ENCODE measurements at places on chromosomes 1 and 21.

DNA sequence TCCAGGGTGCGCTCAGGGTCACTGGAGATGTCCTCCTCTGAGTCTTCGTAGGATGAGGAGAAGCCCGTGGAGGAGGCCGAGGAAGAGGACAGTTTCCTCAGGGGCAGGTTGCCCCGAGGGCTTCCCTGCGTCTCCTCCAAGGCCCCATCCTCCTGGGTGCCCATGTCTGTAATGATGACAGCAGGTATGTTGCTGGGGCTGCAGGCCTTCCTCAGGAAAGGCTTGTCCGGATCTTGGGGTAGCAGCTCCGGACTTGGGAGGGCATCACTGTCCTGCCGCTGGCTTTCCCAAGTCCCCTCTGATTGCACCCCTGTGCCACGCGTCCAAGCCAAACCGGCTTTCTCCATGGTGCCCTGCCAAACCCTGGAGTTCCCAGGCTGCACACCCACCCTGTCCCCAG, 3.5 kb downstream of the ITPKB start:
- no peak for DNase-seq

DNA sequence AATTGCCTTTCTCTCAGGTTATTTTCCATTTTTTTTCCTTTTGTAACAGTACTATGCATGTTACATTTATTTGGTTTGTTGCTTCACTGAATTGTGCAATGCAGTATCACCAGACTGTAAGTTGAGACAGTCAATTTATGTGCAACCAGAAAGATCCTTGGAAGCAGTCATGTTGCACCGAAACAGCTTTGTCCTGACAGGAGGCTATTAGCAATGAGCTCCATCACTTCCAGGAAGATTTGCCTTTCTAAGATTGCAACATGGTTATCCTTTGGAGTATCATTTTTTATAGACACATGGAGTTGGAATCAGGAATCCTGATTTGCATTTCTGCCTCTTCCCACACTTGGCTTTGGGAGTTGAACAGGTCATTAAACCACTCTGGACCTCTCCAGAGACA, 84.5 kb upstream of the ST6GALNAC5 start:
- DNase-seq: no peak

- DNase-seq: no peak
These were observed 179.3 kb upstream of the PLXNA2 start for GRCh38 chr1:208423526-208423925.

DNA sequence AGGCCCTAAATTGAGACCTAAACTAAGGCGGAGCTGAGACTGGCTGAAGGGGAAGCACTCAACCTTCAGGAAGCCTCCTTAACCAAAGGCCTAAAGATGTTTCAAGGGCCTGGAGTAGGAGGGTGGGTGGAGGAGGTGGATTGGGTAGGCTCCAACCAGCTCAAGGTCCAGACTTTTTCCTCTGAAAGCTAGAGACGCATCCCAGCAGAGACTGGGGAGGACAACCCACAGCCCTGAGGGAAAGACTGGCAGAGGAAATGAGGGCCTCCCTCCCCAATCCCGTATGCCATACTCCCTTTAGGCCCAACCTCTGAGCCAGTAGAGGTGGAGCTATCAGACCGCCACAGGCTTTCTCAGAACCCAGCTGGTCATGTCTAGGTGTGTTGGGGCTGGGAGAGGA, 1.1 kb downstream of the ECM1 start:
- no peak for DNase-seq

DNA sequence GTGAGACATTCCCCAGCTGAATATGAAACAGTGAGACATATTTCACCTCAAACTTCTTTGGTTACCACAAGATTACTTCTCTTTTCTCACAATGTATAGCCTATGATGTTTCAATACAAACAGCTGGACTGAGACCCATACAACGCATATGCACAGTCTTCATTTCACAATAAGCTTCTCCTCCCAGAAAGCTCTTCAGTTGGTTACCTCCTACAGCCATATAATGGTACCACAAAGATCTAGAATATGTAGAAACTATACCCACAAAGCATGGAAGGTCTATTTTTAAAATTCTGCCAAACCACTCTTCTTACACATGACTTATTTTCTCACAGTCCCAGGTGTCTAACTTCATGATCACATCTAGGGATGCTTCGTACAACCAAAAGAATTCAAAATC, 70.8 kb downstream of the JAK1 start:
- DNase-seq: no peak

- DNase-seq: no peak
These were observed 115.9 kb downstream of the HUNK start for GRCh38 chr21:31988492-31989290.

GRCh38 chr1:167937709-167938010, 788 bp upstream of the MPC2 start:
- DNase-seq: no peak

DNA sequence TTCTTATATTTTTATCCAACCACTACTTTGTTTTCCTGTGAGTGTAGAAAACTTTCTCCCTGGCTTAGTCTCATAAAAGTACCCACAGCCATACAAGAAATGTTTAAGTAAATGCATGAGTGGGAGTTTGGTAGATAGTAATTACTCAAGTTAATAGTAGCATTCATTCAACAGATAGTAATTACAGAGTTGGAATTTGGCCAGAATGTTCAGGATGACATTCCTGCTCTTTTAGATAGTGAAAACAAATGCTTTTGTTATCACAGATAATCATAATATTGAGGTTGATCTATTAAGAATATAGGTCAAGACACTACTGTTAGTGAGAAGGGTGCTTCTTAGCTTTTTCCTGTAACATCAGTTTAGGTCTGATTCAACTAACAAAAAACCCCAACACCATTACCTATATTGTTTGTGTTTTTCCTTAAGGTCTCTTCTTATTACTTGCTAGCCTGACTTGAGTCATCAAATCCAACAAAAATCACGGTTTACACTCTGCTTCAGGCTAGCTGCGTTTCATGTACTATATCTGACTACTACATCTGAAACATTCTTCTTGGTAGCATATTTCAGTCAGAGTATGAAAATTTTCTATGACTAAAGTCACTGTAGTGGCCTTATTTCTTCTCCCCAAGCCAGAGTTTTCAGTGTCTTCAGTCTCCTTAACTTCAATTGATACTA, 163.7 kb downstream of the HS2ST1 start:
- DNase-seq: no peak

- DNase-seq: no peak
These were observed 1.8 kb upstream of the ERG start for GRCh38 chr21:38500073-38500472.

DNA sequence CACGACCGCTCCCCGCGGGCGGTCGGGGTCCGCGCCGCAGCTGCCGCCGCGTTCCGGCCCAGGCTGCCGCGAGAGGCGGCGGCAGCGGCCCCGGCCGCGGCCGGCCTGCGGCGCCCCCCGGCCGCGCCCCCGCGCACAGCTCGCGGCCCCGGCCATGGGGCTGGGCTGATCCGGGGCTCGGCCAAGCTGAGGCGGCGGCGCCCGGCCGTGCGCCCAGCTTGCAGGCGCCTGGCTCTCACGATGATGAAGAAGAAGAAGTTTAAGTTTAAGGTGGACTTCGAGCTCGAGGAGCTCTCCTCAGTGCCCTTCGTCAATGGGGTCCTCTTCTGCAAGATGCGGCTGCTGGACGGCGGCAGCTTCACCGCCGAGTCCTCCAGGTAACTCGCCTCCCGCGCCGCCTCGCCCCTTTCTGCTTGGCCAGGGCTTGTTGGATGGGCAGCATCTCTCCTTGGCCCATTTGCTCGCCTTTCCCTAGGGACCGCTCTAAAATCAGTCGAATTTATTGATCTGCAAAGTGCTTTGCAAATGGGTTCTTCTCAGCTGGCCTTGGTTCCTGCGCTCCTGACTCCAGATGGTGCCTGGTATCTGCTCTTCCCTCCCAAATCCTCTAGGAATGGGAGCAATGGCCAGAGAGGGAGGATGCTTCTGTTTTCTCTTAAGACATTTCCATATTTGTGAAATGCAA, 431 bp downstream of the EEIG2 start:
- no peak for DNase-seq

All from activated CD8-positive, alpha-beta memory T cell treated with anti-CD3 and anti-CD28 coated beads for 1 hour (primary cell).